MCF 10A (cell line): ENCODE measurements at places on chromosomes 3 and 15. TPM values are rescaled to one million over a fixed set of nuclear protein-coding genes. Genes with fewer than 3 reads are reported as not detected.

The NOX5 gene
- 1.4 and 1.8 TPM in 2 replicates for total RNA-seq

The SNUPN gene
- total RNA-seq: 23.9 and 28.9 TPM in 2 replicates

The ZNF619 gene
- total RNA-seq: 8.3 and 8.7 TPM in 2 replicates

The CSPG4 gene
- total RNA-seq: 0.05 and 0.21 TPM in 2 replicates

The ITIH1 gene
- not detected in 2 replicates for total RNA-seq

The DPPA2 gene
- total RNA-seq: not detected in 2 replicates

The ISLR gene
- total RNA-seq: not detected in 2 replicates

The C3orf70 gene
- not detected in 2 replicates for total RNA-seq

DNA sequence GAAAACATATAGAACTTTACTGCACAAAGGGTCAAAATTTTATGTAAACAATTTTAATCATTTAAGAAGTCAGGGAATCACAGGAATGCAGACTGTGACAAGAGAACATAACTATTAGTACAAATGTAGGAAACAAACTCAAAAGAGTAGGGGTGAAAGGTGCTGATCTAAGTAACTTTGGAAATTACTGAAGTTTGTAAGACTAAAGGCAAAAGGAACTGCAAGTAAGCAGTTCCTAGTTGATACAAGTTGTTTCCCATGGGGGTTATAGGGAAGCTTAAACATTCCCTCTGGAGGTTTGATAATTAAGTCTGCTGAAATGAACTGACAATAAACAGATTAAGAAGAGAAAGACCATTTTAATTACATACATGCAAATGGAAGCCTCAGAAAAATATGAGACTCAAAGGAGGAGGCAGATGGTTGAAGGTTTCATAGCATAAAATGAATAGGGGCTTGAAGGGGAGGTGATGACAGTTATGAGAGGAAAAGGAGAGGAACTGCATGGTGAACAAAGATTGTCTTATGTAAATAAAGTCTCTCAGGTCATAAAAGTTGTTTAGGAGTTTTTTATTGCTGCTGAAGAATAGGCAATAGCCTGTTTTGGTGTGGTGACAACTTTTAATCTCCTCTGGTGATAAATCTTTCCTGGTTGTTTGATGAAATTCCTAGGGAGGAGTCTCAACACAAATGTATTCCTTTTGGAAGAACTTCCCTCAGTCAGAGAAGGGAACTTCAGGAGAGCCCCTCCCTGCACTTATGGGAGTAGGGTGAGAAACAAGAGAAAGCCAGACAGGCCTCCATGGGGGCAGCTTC, 17.1 kb downstream of the SETMAR start:
- peaks cover 6% of the 10 kb centered on the region for H3K36me3 ChIP-seq
- no peak overlapping the region for H3K4me3 ChIP-seq
- no peak for DNase-seq
- H3K27me3 ChIP-seq: no peaks in the 10 kb centered on the region
- H3K4me1 ChIP-seq: peaks cover 8% of the 10 kb centered on the region

- DNase-seq: no peak
- H3K4me1 ChIP-seq: peaks cover 48% of the 10 kb centered on the region
- no peaks in the 10 kb centered on the region for H3K27me3 ChIP-seq
- H3K27ac ChIP-seq: peak overlapping the region; percentile 98
- H3K36me3 ChIP-seq: peaks cover 5% of the 10 kb centered on the region
These were observed 26.0 kb downstream of the SLC41A3 start for GRCh38 chr3:126057936-126058335.

DNA sequence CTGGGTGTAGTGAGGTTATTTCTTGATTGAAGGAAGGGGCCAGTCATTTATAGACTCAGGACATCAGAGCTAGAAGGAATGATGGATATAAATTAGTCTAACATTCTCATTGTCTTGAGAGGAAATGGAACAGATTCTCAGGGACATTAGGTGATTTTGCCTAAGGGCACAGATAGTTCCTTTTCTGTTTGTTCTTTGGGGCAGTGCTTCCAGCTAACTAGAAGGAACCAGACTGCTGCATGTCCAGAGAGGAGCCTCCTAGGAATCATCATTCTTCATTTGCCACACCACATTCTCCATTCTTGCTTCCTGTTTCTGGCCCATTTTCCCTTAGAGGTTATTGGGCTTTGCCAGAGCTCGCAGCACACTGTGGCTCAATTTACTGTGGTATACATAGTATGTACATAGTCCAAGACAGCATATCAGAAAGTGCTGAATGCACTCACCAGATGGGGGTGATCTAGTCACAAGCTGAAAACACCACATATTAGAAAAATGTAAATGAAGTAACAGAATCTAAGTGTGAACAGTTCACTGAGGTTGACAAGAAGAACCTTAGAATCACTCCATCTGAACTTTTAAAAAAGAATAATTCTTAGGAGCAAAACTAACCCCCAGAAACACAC, 62.7 kb upstream of the MYZAP start:
- H3K4me1 ChIP-seq: no peaks in the 10 kb centered on the region
- peaks cover 10% of the 10 kb centered on the region for H3K27me3 ChIP-seq
- no peak for DNase-seq
- no peaks in the 10 kb centered on the region for H3K36me3 ChIP-seq

DNA sequence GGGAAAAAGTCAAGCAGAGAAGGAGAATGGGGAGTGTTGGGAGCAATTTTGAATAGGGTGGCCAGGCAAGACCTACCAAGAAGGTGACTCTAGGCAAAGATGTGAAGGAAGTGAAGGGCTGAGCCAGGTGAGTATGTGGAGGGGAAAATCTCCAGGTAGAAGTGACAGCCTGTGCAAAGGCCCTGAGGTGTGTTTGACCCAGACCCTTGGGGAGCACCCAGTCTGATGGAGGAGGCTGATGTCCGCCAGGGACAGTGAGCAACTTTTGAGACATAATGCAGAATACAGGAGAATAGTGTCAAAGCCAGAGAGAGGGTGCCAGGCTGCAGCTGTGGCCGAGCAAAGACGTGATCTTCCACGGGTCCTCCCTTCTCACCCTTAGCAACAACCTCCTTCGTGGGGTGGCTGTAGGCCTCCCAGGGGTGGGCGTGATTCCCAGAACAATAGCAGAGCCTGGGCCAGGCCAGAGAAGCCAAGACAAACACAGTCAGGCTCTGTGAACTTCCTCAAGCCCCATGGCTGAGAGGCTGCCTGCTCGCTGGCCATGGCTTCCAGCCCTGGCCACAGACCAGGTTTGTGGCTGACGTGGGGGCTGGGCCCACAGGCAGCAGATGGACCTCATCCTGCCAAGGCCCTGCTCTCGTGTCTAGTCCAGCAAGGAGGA, 58.1 kb downstream of the SLC6A6 start:
- H3K36me3 ChIP-seq: peaks cover 9% of the 10 kb centered on the region
- H3K27me3 ChIP-seq: no peaks in the 10 kb centered on the region
- DNase-seq: peak; percentile 74
- H3K4me3 ChIP-seq: no peak overlapping the region
- H3K27ac ChIP-seq: no peak overlapping the region
- H3K4me1 ChIP-seq: peaks cover 12% of the 10 kb centered on the region

- H3K27ac ChIP-seq: no peak overlapping the region
- H3K27me3 ChIP-seq: no peaks in the 10 kb centered on the region
- peaks cover 16% of the 10 kb centered on the region for H3K36me3 ChIP-seq
- no peak overlapping the region for H3K4me3 ChIP-seq
These were observed 7.4 kb upstream of the OCA2 start for GRCh38 chr15:28106294-28107110.

GRCh38 chr3:9397906-9398699, 688 bp downstream of the SETD5 start:
- peaks cover 48% of the 10 kb centered on the region for H3K4me1 ChIP-seq
- H3K27ac ChIP-seq: peak overlapping the region; percentile 92
- H3K4me3 ChIP-seq: peak overlapping the region; percentile 81
- DNase-seq: peak; percentile 56
- H3K27me3 ChIP-seq: no peaks in the 10 kb centered on the region
- H3K36me3 ChIP-seq: peaks cover 23% of the 10 kb centered on the region

DNA sequence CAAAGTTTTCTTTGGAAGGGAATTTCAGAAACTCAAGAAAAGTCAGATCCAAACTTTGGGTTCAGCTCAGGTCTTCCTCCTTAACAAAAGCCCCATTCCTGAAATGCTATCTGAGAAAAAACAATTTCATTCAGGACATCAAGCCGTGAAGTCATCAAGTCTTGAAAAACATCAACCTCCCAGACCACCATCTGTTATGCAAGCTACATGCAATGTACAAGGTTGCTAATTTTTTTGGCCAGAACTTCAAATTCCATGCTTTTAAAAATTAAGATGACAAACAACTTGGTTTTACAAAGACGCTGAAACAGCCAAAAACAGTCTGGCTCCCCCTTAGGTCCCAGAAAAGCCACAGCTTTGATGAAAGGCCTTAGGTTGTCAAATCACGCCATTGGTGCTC, 53.9 kb upstream of the WNT5A start:
- H3K36me3 ChIP-seq: no peaks in the 10 kb centered on the region
- H3K4me1 ChIP-seq: no peaks in the 10 kb centered on the region
- no peak for DNase-seq
- H3K4me3 ChIP-seq: no peak overlapping the region
- no peak overlapping the region for H3K27ac ChIP-seq

DNA sequence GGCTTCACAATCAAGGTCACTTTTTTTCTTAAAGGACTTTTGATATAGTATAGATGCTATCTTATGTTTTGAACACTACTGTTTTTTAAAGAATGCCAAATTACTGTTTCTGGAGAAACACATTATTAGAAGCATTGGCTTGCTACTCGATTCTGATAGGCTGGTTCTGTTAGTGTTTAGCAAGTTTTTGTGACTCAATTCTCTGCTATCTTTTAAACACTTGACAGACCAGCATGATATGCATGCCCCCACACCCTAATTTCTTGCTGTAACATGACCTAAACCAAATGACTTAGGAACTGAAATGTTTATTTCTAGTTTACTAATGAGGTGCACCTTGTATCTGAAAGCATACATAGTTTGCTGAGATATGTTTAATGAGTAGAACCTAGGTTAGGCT, 5.5 kb upstream of the IL20RB start:
- H3K27ac ChIP-seq: peak overlapping the region; percentile 50
- no peaks in the 10 kb centered on the region for H3K27me3 ChIP-seq
- H3K36me3 ChIP-seq: peaks cover 40% of the 10 kb centered on the region
- peaks cover 55% of the 10 kb centered on the region for H3K4me1 ChIP-seq

GRCh38 chr3:65153850-65154512, 466.2 kb upstream of the ADAMTS9 start:
- no peak overlapping the region for H3K27ac ChIP-seq
- H3K36me3 ChIP-seq: no peaks in the 10 kb centered on the region
- H3K4me1 ChIP-seq: no peaks in the 10 kb centered on the region
- H3K4me3 ChIP-seq: no peak overlapping the region

GRCh38 chr15:85073556-85074194, 92.0 kb downstream of the PDE8A start:
- H3K27ac ChIP-seq: peak overlapping the region; percentile 25
- DNase-seq: peak; percentile 32
- peaks cover 7% of the 10 kb centered on the region for H3K4me1 ChIP-seq
- H3K27me3 ChIP-seq: no peaks in the 10 kb centered on the region

- no peak for DNase-seq
- H3K27ac ChIP-seq: no peak overlapping the region
- H3K4me1 ChIP-seq: no peaks in the 10 kb centered on the region
- no peaks in the 10 kb centered on the region for H3K27me3 ChIP-seq
- H3K4me3 ChIP-seq: no peak overlapping the region
These were observed 57.2 kb upstream of the TOPAZ1 start for GRCh38 chr3:44184319-44184953.

DNA sequence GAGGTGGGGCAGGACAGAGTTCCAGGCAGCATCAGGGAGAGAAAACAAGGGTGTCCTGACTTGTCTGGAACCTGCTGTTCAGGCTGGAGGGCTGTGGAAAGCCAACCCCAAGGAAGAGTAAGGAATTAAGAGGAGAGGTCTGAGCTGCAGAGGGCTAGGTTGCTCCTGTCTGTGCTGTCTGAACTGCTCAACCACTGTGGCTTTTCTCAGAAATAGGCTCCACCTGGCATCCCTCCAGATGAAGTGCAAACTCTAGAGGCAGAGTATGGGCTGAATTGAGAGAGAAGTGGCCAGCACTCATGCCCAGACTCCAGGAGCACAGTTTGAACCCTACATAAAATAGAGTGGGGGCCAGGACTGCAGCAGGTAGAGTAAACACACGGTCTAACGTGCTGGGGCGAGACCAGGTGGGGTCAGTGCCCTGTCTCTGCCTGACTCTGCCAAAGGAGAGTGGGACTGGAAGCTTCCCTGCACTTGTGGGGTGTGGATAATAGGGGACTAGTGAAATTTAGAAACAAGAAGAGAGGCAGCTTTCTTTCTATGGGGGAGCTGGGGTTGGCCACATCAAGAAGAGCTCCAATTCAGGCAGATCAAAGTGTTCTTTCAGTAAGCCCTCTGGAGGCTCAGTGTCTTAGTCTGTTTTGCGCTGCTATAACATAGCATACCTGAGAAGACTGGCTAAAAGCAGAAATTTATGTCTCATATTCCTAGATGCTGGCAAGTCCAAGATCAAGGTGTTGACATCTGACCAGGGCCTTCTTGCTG, 28.0 kb upstream of the MNS1 start:
- no peaks in the 10 kb centered on the region for H3K36me3 ChIP-seq
- no peak for DNase-seq
- H3K4me1 ChIP-seq: peaks cover 5% of the 10 kb centered on the region
- no peaks in the 10 kb centered on the region for H3K27me3 ChIP-seq
- no peak overlapping the region for H3K27ac ChIP-seq
- no peak overlapping the region for H3K4me3 ChIP-seq

DNA sequence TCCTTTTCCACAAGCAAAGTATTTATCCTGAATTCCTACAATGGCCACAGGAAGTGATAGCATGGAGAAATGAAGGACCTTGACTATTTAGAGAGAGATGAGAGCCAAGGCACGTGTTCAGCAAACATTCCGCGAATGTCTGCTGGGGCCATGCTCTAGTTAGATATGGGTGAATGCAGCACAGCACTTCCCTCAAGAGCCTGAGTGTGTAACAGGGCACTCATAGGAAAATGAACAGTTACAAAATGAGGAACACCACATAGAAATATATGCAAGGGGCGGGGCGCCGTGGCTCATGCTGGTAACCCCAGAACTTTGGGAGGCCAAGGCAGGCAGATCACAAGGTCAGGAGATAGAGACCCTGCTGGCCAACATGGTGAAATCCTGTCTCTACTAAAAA, 406.9 kb downstream of the NR2F2 start:
- no peaks in the 10 kb centered on the region for H3K4me1 ChIP-seq
- no peaks in the 10 kb centered on the region for H3K36me3 ChIP-seq

GRCh38 chr3:81612768-81613167, 148.7 kb downstream of the GBE1 start:
- H3K4me1 ChIP-seq: no peaks in the 10 kb centered on the region
- H3K27me3 ChIP-seq: no peaks in the 10 kb centered on the region
- H3K27ac ChIP-seq: no peak overlapping the region

DNA sequence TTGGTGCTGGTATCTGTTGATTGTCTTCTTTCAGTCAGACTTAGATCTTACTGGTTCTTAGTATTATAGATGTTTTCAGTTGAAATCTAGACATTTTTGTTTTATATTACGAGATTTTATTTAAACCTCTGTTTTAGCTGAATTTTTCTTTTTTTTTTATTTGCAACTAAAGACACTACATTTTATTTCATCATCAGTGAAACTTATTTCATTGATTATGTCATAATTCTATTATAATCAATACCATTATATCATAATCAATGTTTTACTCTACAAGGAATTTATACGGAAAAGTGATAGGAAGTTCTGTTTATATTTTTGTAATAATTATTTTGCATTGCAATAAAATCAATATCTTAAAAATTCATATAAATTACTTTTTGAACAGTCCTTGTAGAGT, 477.4 kb upstream of the MDFIC2 start:
- H3K4me1 ChIP-seq: no peaks in the 10 kb centered on the region
- no peak overlapping the region for H3K27ac ChIP-seq
- H3K27me3 ChIP-seq: peaks cover 62% of the 10 kb centered on the region
- H3K4me3 ChIP-seq: no peak overlapping the region
- H3K36me3 ChIP-seq: no peaks in the 10 kb centered on the region
